ENCODE measurements at places on chromosomes 3 and 15.
A peak's percentile ranks its signal among the peaks of the same experiment; 100 is the strongest.

DNA sequence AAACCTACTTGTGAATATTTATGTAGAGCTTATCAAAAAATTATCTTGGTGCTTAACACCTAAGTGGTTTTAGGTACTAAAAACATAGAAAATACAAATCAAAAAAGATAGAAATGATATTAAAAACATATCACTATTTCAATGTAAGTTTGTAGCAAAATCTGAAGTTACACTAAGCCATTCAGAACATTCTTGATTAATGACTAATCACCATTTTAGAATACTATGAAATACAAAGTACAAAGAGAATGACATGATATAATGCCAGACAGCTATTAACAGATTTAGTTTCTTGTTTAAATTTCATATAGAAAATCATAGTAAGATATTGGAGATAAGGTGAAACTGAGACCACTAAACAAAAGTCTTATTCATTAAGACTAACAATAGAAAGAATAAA, 169.7 kb upstream of the AGTR1 start:
- no peak for DNase-seq

- no peak for DNase-seq
Observed at GRCh38 chr3:119786409-119786808, 4.5 kb downstream of the NR1I2 start.

DNA sequence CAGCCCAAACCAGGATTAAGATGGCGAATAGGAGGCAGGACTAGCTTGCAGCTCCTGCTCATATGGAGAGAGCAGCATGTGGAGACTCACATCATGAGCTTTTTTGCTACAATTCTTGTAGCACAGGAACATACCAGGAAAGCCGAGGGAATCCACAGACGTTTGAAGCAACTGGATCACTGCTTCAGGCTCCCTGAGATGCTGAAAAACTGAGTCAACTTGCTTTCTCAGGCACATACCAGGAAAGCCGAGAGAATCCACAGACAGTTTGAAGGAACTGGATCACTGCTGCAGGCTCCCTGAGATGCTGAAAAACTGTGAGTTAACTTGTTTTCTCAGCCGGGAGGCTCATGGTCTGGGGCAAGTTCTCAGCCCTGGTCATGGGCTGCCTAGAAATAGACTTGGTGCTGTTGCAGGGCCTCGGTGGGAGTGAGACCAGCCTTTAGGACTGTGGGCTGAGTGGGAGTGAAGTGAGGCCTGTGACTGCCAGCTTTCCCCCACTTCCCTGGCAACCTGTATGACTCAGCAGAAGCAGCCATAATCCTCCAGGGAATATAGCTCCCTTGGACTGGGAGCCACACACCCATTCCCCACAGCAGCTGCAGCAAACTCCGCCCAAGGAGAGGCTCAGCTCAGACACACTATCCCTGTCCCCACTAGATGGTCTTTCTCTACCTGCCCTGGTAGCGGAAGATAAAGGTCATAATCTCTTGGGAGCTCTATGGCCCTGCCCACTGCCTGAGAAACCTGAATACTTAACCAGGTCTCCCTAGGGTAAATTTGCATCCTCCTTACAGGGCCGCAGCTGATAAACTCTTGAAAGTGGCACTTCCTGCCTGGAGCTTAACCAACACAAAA, 51.9 kb upstream of the PFN2 start:
- no peak for DNase-seq

GRCh38 chr3:71994906-71995305, 210.0 kb upstream of the PROK2 start:
- no peak for DNase-seq

DNA sequence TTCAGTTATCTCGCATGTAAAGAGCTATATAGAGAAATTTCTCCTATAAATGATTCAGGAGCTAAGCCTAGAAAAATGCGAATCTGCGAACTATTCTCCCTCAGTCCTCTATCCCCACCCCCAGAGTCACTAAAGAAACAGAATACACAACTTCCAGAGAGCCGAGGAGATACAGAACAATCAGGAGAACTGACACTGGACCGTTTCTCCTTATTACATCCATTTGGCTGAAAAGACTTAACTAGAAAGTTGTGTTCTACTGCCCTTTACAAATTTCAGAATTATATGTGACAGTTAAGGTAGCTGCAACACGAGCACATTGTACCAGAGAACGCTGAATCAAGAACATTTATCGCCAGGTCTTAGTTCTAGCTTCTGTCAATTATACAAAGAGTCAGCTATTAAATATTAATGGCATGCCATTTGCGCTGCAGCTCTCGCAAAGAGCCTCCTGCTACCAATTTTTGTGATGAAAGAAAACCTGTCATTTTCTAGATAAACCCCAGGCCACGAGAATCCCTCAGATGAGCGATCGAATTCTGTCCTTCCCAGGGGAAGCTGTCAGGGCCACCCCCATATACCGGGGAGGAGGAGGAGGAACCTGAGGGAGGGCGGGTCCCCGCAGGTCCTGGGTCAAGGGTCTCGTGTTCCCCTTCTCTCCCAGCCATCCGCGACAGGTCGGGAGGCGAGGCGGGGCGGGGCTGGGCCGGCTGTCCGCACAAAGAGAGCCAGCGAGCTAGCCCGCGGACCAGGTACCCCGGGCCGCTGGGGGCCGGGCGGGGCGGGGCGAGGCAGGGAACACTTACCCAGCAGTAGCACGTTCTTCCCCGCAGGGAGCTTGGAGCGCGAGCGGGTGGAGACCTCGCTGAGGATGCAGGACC, 878 bp downstream of the DYNC1LI1 start:
- peak; percentile 77 for DNase-seq

- DNase-seq, result peak; percentile 32
Observed at GRCh38 chr3:33787328-33788009, 11.0 kb upstream of the PDCD6IP start.

DNA sequence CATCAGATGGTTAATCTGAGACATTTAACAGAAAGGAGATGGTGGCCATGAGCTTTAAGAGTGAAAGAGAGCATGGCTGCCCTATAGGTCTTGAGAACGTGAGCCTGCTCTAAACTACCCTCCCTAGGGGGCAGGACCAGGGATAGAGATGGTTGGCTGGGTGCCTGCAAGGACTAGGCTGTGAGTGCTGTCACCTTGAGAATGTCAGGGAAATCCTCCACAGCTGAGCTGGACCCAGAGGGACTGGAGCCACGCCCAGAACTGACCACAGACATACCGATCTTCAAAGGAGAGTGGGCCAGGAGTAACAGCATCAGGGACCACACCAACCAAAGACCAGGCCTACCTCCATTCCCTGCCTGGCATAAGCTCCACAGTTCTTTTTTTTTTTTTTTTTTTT, 53.6 kb upstream of the UBE2E1 start:
- no peak for DNase-seq

- DNase-seq, result no peak
Observed at GRCh38 chr3:104825116-104825515, 541.6 kb upstream of the ALCAM start.

GRCh38 chr3:124246949-124247348, 255.0 kb upstream of the ROPN1 start:
- DNase-seq, result peak; percentile 27

- DNase-seq, result no peak
Observed at GRCh38 chr3:126356373-126357264, 589 bp downstream of the KLF15 start.

- DNase-seq, result no peak
Observed at GRCh38 chr3:126552688-126553283, 5.9 kb downstream of the C3orf22 start.

DNA sequence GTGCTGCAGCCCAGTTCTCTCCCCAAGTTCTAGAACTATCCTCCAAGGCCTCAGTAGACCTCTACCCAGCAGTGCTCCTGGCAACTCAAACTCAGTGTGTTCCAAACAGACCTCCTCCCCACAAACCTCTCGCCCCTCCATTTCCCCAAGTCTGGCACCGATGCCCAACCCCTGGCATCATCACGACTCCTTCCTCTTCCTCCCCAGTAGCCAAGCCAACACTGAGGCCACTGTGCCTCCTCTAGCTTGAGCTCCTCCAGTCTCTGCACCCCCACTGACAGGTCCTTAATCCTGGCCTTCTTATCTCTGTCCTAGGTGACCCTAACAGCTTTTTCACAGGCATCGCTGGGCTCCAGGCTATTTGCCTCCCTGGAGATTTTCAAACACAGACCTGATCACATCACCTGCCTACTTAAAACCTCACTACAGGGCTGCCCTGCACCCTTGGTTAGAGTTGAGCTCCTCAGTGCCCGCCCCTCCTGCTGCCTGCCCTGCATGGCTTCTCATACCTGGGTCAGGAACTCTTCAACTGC, 6.8 kb downstream of the ARPIN start:
- DNase-seq, result no peak

- DNase-seq, result no peak
Observed at GRCh38 chr3:28287046-28287445, 45.6 kb downstream of the CMC1 start.

GRCh38 chr15:77983708-77984445, 93.6 kb downstream of the TBC1D2B start:
- no peak for DNase-seq

GRCh38 chr15:71186267-71186666, 71.0 kb downstream of the THSD4 start:
- no peak for DNase-seq

DNA sequence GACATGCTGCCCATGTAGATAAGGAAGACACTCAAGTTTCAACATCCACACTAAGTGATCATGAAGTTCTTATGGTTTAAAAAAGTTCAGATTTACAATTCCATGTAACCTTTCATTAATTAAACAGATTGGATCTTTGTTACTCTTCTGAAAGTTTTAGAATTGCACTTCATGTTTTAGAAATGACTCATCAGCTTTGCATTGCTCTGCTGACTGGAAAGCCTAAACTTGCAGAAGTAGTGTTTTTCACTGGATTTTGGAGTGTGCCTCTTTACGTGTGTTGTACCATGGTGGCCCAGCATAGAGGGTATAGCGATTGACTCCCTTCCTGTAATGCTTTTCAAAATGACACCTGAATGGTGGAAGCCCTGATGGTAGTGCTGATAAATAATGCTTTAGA, 157.9 kb downstream of the BBX start:
- DNase-seq, result no peak

DNA sequence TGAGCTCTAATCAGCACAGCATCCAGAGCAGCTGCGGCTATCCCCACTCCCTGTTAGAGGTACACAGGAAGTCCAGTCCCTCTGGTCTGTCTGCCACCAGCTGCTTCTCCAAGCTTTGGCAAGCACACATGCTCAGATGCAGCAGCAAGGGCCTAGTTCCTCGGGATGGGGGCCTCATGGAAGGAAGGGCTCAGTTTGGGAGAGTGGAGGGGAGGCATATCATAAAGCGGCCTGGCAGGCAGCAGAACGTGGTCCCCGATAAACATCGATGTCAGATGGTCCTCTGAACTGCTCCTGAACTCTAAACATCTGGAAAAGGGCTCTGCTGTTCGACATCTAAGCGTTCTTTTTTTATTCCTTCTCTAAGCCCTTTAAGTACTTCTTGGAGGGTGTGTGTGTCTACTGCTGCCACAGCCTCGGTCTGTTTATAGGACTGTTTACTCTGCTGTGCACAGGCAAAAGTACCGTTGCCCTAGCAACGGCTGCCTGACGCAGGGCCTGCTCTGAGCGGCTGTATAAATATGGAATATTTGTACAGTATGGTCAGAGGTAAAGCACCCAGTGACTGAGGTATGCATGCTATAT, 74.6 kb downstream of the PRICKLE2 start:
- DNase-seq, result peak; percentile 72

- DNase-seq, result no peak
Observed at GRCh38 chr3:79006077-79006476, 761.7 kb downstream of the ROBO1 start.

- DNase-seq, result peak; percentile 5
Observed at GRCh38 chr3:184239708-184240107, 9.1 kb downstream of the ALG3 start.

DNA sequence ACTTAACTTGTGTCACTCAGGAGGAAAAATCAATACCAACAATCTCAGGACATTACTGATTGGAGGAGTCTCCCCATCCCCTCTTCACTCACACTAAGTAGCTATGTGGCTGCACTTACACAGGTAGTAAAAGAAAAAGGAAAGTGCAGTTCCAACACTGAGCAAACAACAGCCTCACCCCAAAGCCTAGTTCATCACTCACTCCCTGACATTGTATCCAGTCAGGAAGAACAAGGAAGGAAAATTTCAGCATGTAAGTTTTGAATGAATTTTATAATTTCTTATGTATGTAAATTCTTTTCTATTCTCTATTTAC, 273.4 kb downstream of the IGSF11 start:
- DNase-seq, result no peak

GRCh38 chr3:114879059-114880031, 267.7 kb downstream of the ZBTB20 start:
- no peak for DNase-seq

DNA sequence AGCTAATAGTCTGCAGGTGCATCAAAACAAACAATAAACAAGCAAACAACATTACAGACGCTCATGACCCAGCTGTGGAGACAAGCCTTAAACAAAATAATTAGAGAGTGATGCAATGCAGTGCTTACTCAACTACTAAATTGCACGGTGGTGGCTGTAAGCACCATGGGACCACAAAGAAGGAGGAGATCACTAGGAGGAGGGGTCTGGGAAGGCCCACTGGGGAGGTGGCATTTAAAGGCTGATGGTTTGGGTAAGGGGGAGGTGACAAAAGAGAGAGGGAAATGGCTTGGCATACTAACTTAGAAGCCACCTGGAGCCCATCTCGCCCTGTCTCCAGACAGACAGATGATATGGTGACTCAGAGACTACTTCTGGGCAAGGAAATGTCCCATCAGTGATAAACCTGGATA, 516.7 kb downstream of the FOXP1 start:
- no peak for DNase-seq

- peak; percentile 90 for DNase-seq
Observed at GRCh38 chr3:48898383-48899234, at the start of gene SLC25A20. SLC25A20 (minus strand) TSS chr3:48898882; CDS start chr3:48898794, 88 bp downstream.

DNA sequence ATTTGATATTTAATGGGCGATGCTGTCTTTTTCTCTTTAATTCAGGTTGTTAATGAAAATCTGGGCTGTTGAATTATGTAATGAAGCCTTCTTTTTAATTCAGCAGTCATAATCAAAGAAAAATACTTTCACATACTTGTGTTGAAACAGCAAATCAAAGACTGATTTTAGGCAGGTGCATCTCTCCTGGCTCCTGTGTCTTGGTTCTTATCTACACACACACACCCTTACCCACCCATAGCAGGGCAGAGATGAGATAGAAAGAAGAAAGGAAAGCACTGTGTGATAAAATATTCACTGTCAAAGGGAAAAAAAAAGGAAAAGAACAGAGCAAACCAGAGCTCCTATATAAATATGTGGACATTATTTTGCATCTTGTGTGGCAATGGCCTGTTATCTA, 130.6 kb upstream of the CGNL1 start:
- DNase-seq, result no peak

GRCh38 chr3:100047455-100048141, 66.7 kb downstream of the FILIP1L start:
- no peak for DNase-seq

GRCh38 chr3:5423076-5423475, 235.6 kb downstream of the EDEM1 start:
- no peak for DNase-seq

DNA sequence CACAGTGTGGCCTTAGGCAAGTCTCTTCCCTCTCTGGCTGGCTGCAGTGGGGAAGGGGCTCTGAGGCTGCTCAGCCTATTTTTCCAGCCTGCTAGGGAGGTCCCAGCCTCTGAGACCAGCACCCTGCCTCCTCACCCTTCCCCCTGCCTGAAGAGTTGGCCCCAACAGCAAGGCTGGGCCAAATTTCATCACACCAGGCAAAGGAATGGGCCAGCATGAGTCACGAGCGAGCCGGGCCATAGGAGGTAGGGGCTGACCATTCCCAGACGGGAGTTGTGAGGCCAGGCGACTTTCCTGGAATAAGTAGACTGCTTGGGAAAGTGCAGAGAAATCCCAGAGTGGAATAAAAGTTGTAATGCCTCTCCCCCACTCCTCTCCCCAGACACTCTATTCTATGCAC, 5.7 kb upstream of the FBLN2 start:
- no peak for DNase-seq

Data from HuH-7.5 (cell line).